Cerebellar nuclear complex (tissue), 1 donor: ENCODE measurements at places on chromosomes 7 and 10.

- no peak for DNase-seq
These were observed 131.9 kb downstream of the NRCAM start for GRCh38 chr7:108324053-108325038.

GRCh38 chr10:34139559-34139958 is 675.5 kb downstream of the PARD3 start:
- DNase-seq: no peak

DNA sequence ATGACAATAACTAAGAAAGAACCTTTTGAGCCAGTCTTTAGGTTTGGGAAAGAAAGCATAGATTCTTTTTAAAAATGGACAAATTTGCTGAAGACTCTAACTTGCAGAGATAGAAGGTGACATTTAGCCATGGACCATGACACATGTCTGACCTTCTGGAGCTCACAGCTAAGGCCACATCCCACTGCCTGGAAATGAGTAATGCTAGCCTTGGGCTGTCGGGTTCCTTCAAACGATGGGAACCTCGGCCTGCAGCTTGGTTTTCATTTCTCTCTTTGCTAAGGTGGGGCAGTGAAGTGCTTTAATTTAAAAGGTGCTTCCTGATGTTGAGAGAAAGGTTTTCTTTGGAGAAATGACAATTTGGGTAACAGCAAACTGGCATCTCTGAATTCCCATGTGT is 223.2 kb downstream of the FANK1 start:
- DNase-seq: no peak

- no peak for DNase-seq
These were observed 18.8 kb downstream of the NOBOX start for GRCh38 chr7:144384555-144385245.

DNA sequence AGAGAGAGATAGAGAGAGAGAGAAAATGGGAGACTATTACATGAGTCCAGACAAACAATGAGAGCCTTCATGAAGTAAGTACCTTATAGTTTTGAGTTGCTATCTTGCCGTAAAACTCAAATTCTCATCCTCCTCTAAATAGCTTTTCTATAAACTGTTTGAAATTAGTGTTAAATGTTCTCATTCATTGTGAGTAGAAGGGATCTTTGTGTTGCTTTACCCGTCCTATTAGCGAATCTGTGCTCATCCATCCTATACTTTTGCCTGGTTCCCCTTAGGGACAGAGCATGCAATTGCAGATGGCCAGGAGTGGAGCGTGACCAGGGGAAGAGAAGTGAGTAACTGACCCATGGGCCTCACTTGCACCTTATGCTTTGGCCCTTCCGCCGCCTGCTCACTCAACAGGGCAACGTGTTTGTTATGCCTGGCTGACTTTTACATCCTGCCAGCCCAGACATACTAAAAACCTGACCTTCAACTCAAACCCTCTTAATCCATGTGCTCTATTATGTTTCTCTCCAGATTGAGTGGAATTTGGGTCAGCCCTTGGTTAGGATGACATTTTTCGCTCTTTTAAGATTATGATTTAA is 244.2 kb upstream of the YAE1 start:
- DNase-seq: no peak

GRCh38 chr10:94622666-94623205 is 60.8 kb upstream of the CYP2C18 start:
- no peak for DNase-seq

- peak; percentile 38 for DNase-seq
These were observed 1.3 kb downstream of the CTTNBP2 start for GRCh38 chr7:117871778-117872538.

DNA sequence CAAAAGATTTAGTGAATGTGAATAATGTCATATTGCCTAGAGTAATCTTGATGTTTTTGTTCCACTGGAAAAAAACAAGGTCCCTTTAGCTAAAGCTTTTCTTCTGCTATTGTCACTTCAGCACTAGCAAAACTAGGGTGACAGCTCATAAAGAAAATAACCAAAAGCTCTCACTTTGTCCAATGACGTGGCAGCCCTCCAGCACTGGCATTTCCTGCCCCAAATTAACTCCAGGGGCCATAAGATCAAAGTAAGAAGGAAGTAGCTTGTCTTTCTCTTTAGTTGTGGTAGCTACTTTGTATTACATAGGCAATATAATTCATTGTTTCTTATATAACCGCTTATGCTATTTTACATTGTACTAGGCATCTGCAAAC is 47.3 kb downstream of the LRRN3 start:
- DNase-seq: no peak

- DNase-seq: no peak
These were observed 264.4 kb upstream of the MKI67 start for GRCh38 chr10:128390596-128390995.

DNA sequence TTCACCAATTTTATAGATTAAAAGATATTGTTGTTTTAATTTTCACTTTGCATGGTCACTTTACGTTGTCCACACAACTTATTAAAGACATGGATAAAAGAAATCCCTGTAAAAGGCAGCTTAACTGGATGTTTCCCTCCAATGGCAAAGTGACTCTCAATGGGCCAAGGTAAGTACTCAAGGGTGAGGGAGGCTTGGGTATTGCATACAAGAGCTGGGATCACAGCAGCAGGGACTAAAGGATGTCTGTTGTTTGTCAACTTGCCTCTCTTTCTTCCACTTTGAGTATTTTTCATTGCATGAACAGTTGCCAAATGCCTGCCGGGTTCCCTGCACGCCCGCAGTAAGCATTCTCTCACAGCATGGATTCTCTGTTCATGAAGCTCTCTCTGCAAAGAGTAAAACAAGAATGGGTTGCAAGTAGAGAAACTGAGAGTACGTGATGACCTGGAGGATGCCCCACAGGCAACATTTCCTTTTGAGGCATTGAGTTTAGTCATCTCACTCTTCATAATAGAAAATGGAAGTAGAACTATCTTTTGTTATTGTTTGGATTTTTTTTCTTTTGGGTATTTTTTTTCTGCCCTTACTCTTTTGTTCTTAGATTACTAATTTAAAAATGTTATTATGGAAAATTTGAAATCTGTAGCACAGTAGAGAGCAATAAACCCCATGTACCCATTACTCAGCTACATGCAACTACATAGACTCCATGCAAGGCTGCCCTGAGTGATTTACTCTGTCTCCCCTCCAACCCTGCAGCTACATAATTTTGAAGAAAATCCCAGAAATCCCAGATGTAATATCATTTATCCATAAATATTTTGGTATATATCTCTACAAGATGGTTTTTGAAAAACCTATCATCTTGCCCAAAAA is 26.3 kb downstream of the GPR141 start:
- no peak for DNase-seq

DNA sequence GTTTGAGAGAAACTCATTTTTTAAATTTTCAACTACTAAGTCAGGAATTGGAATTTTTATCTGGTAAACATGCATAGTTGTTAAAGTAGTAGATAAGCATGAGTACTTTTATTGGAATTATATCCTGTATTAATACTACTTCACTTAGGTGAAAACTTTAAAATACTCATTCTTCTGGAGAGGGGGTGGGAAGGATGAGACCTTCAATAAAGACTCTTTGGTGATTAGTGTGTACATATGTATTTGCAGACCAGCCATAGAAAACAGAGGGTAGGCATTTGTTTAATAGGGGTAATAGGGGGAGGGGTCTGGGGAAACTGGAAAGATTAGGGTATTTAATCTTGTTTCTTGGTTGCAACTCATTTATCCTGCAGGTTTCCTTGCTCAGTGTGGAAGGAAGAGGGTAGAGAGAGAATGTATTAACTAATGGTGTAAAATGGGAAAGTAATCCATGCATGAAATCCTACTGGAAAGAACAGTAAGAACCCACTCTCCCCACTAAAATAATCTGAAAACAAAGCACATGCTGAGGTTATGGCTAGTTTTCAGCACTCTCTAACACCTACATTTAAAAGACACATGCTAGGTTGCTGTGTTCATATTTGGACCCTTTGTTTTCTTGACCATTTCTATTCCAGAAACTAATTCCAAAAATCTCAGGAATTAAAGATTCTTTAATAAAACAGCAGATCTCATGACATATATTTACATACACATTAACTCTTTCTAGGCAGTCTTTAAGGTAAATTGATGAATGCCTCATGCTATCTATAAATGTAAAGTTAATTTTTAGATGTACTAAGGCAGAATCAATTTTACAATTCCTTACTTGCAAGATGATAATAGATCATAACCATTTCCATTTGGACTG is 6.2 kb upstream of the IGF2BP3 start:
- no peak for DNase-seq

DNA sequence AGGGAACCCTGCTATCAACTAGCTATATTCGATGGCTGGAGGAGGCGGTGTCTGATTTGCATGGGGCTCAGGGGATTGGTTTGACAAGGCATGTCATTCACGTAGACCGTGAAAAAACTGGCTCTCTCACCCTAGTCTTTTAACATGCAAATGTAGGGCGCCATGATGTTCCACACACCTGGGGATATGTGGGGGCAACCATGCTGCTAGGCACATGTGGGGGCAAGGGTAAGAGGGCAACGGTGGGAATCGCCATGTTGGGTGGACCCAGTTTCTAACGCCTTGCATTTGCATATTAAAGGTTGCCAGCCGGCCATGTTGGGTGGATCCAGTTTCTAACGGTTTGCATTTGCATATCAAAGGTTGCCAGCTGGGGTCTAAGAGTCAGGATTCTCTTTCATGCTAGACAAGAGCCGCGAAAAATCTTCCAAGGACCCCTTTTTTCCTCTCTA is 419.2 kb upstream of the NFE2L3 start:
- no peak for DNase-seq

- DNase-seq: no peak
These were observed 24.9 kb upstream of the TNRC18 start for GRCh38 chr7:5448378-5449037.

- DNase-seq: no peak
These were observed 6.5 kb downstream of the BAG3 start for GRCh38 chr10:119657725-119658124.

DNA sequence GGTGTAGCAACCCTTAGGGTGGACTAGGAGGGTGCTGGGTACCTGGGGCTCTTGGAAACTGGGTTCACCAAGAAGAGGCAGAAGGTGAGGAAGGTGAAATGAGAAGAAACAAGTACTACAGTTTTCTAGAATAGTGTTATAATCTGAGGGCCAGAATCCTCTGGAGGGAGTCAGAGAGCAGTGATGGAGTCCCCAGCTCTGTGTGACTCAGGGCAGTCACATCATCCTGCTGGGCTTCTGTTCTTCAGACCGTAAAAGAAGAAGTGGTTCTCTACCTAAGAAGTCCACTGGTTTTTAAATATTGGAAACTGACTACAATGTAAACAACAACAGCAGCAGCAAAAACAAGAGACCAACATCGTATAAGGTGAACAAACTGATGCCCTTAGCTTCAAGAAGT is 197.3 kb downstream of the PRPF18 start:
- no peak for DNase-seq

- no peak for DNase-seq
These were observed 85.1 kb upstream of the PPIF start for GRCh38 chr10:79262131-79262530.

DNA sequence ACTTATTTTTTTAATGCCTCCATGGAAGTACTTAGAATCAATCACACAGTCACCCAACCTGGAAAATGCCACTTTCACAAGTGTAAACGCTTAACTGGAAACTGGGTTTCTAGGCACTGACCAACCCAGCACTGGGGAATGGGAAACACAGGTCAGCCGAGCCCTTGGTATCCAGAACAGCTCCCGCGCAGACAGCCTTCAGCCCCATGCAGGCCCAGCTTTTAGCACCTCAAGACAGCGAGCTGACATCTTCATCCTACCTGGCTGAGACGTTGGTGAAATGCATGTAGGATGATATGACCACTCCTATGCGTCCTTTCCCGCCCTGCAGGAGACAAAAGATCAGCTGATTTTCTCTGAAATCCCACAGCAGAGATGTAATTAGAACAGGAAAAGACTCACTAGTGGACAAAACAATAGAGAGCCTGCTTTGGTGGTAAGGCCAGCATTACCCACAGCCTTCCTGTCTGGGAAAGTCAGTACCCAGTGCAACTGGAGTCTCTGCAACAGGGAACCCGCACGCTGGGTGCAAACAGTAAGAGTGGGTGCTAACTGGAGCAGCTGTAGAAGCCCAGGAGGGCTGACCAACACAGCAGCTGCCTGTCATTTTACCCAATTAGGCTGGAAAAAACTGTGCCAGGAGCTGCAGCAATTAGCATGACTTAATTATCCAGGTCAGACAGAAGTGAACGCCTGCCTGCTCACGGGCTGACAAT is 153.7 kb downstream of the TNS3 start:
- no peak for DNase-seq

- DNase-seq: no peak
These were observed 16.9 kb upstream of the MTURN start for GRCh38 chr7:30117896-30118295.

GRCh38 chr10:87668324-87669074 is 8.8 kb downstream of the PAPSS2 start:
- no peak for DNase-seq

DNA sequence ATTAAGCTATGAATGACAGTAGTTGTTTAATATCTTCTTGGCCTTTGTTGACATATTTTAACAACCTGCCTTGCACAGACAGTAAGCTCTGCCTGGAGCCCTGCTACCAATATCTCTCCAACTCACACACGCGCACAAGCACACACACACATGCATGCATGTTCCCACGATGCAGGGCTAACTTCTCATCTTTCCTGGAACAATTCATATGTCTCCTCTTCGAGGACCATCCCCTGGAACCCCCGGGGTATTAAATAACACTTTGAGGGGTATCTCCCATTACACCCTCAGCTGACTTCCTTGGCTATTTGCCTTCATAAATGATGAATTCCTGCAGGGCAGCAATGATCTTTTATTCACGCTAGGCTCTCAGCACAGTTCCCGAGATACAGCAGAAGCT is 258.0 kb downstream of the TRIL start:
- no peak for DNase-seq

DNA sequence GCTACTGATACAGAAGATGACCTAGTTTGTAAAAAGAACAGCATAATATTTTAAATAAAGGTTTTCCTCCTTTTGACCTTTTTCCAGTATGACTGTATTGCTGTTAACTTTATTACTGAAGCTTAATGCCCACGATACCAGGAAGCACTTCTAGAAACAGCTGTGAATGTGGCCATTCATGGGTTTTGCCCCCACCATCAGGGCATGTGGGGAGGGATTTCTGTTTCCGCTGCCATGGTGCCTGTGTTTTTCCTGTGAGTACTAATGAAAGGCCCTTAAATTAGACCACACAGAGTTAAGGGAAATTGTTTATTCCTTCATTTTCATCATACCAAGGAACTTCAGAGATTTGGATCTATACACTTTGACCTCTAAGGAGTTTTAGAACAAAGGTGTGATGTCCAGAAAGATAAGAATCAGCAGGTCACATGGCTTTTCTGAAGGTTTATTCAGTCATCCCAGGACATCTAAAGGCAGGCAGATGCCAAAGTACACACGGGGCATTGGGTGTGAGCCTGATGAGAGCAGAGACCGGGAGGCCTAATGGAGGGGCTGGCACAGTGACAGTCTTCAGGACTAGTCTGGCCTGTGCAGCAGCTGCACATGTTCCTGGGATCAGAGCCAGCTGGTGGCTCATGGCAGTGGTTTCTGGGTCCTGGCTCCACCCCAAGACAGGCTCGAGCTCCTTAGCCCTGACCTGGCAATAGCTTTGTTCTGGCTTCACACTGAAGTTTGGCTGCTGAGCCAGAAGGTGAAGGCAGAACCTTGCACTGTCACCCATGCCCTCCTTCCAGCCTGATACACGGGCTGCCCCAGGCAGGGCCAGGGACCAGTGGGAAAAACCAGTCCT is 190.9 kb downstream of the REEP3 start:
- DNase-seq: no peak
